ENCODE measurements at places on chromosomes 3 and 15. TPM values are rescaled to one million over a fixed set of nuclear protein-coding genes. Genes with fewer than 3 reads are reported as not detected.

Gene SIN3A
- total RNA-seq: 103 TPM

Gene PAK2
- 83.8 TPM for total RNA-seq

Gene UROC1
- not detected for total RNA-seq

Gene GOLIM4
- total RNA-seq: 42.8 TPM

Gene SLC24A1
- 21.6 TPM for total RNA-seq

Gene SLC24A5
- not detected for total RNA-seq

Gene SYNPR
- not detected for total RNA-seq

Gene GOLGA8J
- not detected for total RNA-seq

Gene TJP1
- total RNA-seq: 0.32 TPM

Gene SCN5A
- not detected for total RNA-seq

DNA sequence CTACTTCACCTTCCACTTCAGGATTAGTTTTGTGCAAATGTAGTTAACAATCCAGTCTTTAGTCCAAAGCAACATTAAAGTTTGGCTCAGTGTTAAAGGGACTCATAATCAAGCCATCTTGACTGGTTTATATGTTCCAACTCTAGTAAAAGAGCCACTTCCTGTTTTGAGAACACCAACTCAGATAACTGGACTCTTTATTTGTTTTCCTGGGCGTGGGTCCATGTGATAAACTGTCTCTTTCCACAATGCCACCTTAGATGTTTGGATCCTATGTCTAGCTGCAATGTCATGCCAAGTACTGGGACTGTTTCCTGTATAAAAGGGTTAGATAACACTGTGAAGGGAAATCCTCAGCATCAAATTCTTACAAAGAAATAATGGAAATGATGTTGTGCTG lies 545.0 kb downstream of the PYDC2 start:
- DNase-seq: no peak

DNA sequence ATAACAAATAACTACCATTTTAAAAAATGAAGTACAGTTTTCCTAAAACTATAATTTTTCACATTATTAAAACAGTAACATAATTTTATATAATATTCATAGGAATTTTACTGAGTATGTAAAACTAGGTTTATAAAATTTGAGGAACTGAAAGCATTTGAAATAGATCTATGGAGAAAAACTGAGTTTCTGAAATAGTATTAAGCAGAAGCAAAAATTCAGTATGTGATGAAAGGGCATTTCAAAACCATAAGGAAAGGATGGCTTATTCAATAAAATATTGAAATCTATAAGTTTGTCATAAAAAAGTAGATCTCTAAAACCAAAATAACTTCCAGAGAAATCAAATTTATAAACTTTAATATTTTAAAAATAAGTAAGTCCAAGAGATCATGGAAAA lies 53.4 kb downstream of the GBE1 start:
- no peak for DNase-seq

DNA sequence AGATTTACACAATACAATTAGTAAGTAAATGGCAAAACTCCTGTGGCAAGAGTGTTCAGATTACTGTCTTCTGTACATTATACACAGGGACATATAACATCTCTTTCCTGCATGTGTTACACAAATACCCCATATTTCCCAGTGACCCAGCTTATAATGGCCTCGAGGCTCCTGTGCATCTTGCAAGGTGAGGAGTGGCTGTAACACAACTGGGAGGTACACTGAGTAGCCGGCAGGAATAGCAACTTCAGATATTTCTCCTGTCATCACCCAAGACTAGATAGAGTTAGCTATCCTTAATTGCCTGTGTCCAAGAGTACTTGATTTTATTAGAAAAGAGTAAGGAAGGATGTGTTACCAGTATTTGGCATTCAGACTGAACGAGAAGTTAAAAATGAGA lies 5.6 kb downstream of the GMPS start:
- DNase-seq: no peak

GRCh38 chr3:40877631-40878463 lies 321.5 kb upstream of the CTNNB1 start:
- no peak for DNase-seq

DNA sequence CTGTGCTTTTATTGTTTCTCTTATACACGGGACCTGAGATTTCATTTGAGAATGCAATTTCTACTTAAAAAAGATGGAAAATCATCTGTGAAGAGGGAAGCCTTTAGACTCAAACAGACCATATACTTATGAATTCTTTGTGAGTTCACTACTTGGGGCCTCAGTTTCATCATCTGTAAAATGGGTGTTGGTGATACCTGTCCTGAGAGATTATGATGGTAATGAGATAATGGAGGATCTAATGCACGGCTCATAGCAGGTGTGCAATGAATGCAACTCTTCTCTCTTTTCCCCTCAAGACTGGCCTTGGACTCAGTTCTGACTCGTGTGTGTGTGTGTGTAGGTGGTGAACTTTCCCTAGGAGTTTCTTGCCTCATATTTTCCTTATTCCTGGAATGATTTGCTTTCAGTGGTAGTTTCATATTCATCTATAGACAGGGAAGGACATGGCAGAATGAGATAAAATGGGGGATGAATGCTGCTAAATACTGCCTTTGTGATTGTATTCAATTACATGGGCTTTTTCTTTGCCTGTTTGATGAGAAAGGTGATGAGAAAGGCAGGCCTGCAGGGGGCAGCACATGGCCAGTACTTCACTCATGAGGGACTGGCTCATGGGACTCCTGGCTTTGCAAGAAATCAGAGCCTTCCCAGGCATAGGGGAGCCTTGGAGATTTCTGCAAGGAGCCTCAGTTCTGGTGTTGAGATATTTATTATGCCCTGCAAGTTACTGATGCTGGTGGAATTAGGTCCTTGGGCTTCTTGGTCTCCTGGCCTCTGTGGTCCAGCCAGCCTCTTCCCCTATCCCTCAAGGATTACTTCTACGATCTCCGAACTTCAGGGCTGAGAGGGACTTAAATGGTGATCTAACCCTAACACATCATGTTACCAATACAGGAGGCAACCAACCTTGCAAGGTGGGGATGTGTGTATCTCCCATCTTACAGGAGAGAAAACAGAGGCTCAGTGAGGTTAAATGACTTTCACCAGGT lies 70.7 kb downstream of the RPLP1 start:
- DNase-seq: peak; percentile 48

- DNase-seq: no peak
Observed at GRCh38 chr3:124315215-124316033, 323.5 kb upstream of the ROPN1 start.

DNA sequence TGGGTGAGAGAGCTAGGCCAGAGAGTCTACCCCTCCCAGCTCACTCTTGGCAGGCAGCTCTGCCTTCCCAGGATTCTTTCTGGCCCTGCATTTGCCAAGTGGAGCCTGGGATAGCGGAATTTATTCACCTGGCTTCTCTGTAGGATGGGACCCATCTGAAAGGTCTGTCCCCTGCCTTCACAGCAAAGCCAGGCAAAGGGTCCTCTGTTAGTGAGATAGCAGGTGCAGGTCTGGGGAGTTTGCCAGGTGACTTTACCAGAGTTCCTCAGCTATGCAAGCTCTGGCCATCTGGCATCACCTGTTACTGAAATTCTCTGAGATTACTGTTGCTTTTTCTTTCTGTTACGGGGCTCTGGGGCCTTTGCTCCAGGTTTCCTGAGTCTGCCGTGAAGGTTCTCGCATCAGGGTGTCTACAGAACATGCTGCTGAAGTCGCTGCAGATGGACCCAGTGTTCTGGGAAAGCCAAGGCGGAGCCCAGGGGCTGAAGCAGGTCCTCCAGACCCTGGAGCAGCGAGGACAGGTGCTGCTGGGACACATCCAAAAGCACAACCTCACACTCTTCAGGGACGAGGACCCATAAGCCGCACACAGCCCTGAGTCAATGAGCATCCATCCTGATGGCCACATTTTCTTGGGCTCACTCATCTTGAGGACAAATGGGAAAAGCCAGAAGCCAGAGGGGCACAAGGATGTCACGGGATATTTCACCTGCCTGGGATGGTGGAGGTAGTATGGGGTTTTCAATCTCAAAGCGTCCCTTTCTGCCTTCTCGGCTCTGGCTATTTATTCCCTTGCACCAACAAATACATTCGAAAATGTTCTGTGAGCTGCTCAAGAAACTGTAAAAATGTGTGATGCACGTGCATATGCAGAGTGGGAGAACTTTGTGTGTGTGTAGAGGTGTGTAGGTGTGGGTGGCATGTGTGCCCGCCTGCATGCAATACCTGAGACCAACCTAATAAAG lies 49.8 kb downstream of the POMGNT2 start:
- no peak for DNase-seq

- peak; percentile 27 for DNase-seq
Observed at GRCh38 chr3:12175844-12176453, 17.2 kb upstream of the TIMP4 start.

DNA sequence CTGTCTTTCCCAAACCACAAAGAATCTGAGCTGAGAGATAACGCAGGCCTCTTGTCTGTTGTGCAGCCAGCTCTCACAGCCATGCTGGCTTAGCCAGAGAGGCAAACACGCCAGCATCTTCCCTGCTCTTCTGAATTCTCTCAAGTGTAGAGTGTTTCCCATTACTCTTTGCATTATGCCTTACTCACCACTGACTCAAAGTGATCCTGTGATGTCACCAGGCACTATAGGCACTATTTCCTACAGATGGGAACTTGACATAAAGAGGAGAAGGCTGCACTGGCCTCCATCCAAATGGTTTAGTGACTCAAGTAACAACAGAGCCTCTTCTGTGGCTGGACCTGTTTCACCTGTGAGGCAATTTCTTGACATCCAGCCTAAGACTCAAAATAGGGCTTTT lies 44.4 kb downstream of the PDZRN3 start:
- DNase-seq: no peak

- DNase-seq: no peak
Observed at GRCh38 chr3:46413951-46414350, 6.9 kb downstream of the CCRL2 start.

DNA sequence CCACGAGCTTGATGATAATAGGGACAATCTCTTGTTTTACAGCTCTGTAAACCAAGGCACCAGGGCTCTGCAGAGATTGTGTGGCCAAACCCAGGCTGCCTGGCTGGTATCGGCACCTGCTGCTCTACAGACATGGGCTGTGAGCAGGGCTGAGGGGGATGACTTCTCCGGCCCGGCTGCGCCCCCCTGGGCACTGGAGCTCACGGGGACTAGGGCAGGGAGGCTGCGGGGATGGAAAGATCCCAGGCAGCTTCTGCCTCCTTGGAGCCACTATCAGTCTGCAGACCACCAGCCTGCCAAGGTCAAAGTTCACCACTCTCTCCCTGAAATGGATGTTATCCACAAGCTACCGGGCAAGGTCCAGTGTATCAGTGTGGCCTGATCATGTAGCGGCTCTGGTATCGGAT lies 22.0 kb upstream of the PIGZ start:
- no peak for DNase-seq

- DNase-seq: no peak
Observed at GRCh38 chr15:50082066-50082465, 37.0 kb downstream of the ATP8B4 start.

DNA sequence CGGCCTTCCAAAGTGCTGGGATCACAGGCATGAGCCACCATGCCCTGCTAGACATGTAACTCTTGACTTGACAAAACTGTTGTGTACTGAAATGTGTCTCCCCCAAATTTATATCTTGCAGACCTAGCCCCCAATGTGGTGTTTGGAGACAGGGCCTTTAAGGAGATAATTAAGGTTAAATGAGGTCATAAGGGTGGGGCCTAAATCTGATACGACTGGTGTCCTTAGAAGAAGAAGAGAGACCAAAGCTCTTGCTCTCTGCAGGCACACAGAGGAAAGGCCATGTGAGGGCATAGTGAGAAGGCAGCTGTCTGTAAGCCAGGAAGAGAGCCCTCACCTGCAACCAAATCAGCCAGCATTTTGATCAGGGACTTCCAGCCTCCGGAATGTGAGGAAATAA lies 361.3 kb downstream of the SV2B start:
- no peak for DNase-seq

GRCh38 chr15:77118882-77119321 lies 48.0 kb upstream of the TSPAN3 start:
- DNase-seq: peak; percentile 67

- no peak for DNase-seq
Observed at GRCh38 chr3:69433969-69434325, 48.1 kb upstream of the FRMD4B start.

- DNase-seq: no peak
Observed at GRCh38 chr3:128971421-128972100, 22.3 kb downstream of the CFAP92 start.

DNA sequence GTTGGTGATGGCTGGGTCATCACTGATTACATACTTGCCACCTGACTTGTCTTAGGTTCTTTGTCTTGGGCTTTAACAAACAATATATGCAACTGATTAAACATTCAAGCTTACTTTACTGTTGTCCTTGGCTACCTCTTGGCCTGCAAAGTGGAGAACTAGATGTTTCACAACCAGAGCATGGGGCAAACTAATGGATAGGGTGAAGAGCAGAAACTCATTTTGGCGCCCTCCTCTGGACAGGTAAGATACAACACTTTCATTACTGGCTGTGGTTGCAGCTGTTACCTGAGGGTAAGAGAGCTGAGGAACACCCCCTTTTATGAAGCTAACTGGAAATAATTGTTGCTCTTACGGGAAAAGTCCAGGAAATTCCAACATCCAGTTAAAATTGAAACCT lies 262.1 kb downstream of the NAALADL2 start:
- DNase-seq: no peak

GRCh38 chr15:81506936-81507335 lies 132.9 kb upstream of the TMC3 start:
- no peak for DNase-seq

DNA sequence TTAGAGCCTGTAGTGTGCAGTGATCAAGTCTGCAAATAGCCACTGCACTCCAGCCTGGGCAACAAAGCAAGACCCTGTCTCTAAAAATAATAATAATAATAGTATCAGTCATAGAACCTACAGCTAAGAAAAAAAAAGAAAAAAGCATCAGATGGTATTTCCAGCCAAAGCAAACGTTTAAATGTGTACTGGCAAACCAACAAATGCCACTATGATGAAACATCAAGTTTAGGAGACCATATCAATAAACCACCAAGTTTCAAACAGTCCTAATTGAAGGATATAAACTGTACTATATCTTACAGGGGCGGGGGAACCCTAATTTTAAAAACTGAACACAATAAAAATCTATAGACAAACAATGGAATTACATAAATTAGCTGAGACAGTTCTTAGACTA lies 6.4 kb downstream of the UBP1 start:
- no peak for DNase-seq

- no peak for DNase-seq
Observed at GRCh38 chr3:147615035-147615434, 205.9 kb downstream of the ZIC1 start.

GRCh38 chr3:107092121-107092520 lies 285.1 kb upstream of the CCDC54 start:
- DNase-seq: no peak

All from OCI-LY7 (cell line).